ENCODE measurements at places on chromosomes 3 and 15. TPM values are rescaled to one million over a fixed set of nuclear protein-coding genes. Genes with fewer than 3 reads are reported as not detected.
A peak's percentile ranks its signal among the peaks of the same experiment; 100 is the strongest.

PCSK6 gene
- total RNA-seq, result 2.7 TPM

GPR62 gene
- total RNA-seq, result not detected

PTH1R gene
- total RNA-seq, result not detected

DLEC1 gene
- not detected for total RNA-seq

CLDN18 gene
- not detected for total RNA-seq

BFSP2 gene
- total RNA-seq, result not detected

CCR2 gene
- not detected for total RNA-seq

IMPG2 gene
- 0.17 TPM for total RNA-seq

MINAR1 gene
- total RNA-seq, result 0.63 TPM

GSK3B gene
- total RNA-seq, result 55.8 TPM

PPARG gene
- total RNA-seq, result 208 TPM

CCR9 gene
- not detected for total RNA-seq

CTXN2 gene
- total RNA-seq, result not detected

CX3CR1 gene
- not detected for total RNA-seq

GOLGA8T gene
- not detected for total RNA-seq

GRCh38 chr15:52653431-52653964 is 25.7 kb downstream of the ATOSA start:
- peak; percentile 83 for DNase-seq

GRCh38 chr3:71724584-71725270 is 475 bp downstream of the EIF4E3 start:
- DNase-seq, result peak; percentile 23

- no peak for DNase-seq
Measured at GRCh38 chr15:51625236-51625635, 2.7 kb upstream of the DMXL2 start.

DNA sequence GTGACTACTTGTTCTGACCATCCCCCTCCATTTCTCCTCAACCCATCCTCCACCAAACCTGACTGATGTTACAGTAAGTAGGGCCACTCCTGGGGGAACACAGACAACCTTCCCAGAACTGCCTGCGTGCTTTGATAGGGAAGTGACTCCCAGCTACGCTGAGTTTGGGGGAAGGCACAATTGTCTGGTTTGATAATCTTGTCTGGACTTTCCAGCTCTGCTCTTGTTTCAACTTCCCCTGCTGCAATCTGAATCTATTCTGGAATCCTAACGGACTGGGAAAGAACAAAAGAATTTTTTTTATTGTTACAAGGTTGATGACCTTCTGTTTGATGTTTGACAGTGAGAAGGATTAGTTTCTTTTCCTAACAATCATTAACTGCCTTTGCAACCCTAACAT is 895.6 kb downstream of the ROBO1 start:
- no peak for DNase-seq

DNA sequence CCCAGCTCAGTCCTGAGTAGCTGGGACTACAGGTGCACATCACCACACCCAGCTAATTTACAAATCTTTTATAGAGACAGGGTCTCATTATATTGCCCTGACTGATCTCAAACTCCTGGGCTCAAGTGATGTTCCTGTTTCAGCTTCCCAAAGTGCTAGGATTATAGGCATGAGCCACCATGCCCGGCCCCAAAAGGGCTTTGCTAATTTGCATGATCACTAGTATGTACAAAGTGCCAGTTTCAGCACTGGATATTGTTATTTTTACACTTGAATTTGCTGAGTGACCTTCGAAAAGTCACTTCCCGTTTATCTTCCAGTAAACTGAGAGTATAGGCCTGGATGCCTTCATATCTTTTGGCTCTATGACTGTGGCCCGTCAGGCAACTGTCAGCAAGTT is 12.2 kb downstream of the CLN6 start:
- no peak for DNase-seq

- peak; percentile 87 for DNase-seq
Measured at GRCh38 chr3:161851941-161852566, 355.4 kb downstream of the OTOL1 start.

DNA sequence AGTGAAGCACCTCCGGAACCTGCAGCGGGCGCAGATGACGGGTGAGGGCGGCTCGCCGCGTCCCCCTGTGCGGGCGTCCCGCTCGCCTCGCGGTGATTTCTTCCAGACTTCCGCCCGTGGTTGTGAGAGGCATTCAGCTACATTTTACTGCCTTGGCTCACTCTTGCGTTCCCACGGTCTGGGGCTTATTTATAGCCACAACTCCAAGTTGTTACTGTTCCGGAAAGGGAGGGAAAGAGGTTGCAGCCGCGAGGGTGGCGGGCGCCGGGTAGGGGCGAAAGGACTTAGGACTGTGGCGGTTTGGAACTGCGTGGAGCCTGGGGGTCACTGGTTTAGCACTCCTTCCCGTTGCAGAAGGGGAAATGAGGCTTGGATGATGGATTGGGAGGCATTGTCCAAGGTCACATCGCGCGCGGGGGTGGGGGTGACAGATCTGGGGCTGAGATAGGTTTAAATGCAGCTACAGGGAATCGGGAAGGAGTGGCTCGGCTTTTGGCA is 1.1 kb downstream of the HES1 start:
- DNase-seq, result peak; percentile 55

DNA sequence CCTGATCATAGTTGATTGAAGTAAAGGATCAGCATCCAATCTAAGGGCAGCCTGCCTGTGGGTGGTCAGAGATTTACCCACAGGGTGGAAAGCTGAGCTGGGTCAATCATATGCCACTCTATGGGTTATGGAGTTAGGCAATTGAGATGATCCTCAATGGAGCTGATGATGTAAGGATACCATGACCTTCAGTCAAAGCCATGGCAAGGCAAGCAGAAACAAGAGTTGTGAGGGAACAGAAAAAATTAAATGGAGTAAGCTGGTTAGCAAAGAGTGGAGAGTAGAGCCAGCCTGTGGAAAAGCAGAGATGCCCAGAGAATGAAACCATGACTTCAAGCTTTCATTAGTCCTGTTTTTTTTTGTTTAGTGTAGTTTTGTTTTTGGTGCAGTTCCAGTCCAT is 5.7 kb upstream of the IQGAP1 start:
- no peak for DNase-seq

- DNase-seq, result no peak
Measured at GRCh38 chr3:23960649-23961048, 15.6 kb downstream of the NR1D2 start.

GRCh38 chr15:62787401-62787800 is 255.1 kb upstream of the TPM1 start:
- no peak for DNase-seq

GRCh38 chr15:60673918-60674558 is 195.1 kb upstream of the ICE2 start:
- peak; percentile 80 for DNase-seq

GRCh38 chr3:29283231-29284119 is 2.6 kb downstream of the RBMS3 start:
- no peak for DNase-seq

GRCh38 chr3:20849975-20850374 is 664.0 kb upstream of the SGO1 start:
- DNase-seq, result no peak

- DNase-seq, result no peak
Measured at GRCh38 chr15:89026167-89026566, 62.1 kb upstream of the ABHD2 start.

GRCh38 chr3:173753593-173753992 is 356.0 kb downstream of the NLGN1 start:
- DNase-seq, result no peak

- peak; percentile 57 for DNase-seq
Measured at GRCh38 chr15:29788433-29789034, 33.7 kb downstream of the TJP1 start.

DNA sequence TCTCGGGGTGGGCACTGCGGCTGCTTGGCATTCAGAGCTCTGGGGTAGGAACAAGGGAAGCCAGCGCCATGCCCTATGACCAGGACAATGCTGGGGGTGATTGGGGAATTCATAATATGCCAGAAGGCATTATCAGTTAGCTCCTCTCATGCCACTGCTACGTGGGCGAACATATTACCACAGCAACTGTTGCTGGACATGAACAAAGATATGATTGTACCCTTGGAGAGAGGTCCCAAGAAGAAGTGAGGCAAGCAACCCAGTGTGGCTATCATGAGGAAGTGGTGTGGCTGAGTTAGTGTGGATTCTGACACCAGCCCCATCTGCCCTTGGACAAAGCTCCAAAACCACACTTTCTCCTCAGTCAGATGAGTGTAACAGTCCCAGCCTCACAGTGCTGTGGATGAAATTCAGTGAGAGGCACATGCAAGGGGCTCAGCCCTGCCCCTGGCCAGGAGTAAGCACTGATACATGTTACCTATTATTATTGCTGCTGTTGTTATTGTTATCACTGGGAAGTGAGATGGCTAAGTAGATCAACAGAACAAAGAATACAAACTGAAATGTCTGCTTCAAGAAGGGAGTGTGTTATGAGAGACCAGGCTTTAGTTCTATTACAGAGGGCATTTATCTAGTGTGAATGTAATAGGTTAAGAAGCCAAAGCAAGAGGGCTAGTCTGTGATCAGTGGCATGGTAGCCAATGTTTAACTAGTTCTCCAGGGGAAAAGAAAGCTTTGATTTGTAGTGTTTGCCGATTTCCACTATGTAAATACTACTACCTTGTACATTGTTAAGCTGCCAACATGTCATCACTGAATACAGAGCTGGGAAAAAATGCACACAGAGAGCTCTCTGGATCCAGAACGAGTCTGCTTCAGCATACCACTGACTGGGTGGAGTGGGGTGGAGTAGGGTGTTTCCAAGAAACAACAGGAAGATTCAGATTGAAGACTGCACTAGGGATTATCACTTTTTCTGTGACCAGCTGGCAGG is 222.3 kb upstream of the EIF1B start:
- DNase-seq, result peak; percentile 9

DNA sequence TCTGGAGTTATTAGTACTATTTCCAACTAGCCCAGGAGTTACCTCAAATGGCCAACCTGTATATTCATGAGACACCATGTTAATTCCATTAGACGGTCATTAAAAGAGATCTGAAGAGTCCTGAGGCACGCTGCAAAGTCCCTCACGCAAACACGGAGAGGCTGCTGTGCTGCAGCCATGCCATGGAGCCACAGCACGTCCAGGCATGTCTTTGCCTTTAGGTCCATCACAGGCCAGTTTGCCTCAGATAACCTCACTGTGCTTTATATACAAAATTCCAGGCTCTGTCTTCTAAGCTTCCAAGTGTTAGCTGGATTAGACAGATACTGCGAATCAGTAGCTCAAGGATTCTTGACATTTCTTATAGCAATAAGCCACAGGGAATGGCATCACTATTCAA is 9.8 kb upstream of the PLAAT1 start:
- DNase-seq, result no peak

GRCh38 chr3:190205739-190206138 is 85.0 kb upstream of the P3H2 start:
- DNase-seq, result peak; percentile 53

- DNase-seq, result no peak
Measured at GRCh38 chr3:194272861-194273742, 78.0 kb downstream of the CPN2 start.

- no peak for DNase-seq
Measured at GRCh38 chr3:122409446-122409845, 6.4 kb downstream of the WDR5B start.

DNA sequence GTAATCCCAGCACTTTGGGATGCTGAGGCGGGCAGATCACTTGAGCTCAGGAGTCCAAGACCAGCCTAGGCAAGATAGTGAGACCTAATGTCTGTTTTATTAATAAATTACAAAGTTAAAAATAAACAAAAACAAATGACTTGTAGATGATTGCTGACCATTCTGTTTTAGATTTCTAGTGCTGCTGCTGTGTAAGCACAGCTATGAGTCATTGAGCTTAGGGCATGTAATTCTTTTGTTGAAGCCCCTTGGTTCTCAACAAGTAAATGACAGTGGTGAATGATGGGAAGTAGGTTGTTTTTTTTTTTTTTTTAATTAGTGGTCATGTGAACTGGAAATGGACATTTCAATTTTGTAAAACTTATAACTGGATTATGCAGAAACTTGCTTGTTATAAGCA is 63.3 kb downstream of the LEO1 start:
- peak; percentile 28 for DNase-seq

DNA sequence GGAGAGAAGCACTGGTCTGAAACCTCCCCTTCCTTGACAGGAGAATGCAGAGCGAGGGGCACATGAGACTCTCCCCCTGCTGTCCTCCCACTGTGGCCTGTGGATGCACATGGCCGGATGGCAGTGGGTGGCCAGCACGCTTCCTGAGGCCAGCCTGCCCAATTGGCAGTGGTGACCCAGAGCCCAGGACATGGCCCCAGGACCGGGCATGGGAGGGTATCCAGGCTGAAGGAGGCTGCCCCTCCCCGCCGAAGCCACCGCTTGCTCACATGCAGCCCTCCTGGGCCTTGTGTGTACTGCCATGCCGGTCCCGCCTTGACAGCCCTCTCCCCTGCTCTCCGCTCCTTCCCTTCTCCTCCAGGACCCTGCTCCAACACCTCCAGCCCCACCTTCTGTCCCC is 100.9 kb downstream of the MEGF11 start:
- DNase-seq, result no peak

GRCh38 chr3:152671446-152672319 is 163.2 kb upstream of the P2RY1 start:
- DNase-seq, result no peak

DNA sequence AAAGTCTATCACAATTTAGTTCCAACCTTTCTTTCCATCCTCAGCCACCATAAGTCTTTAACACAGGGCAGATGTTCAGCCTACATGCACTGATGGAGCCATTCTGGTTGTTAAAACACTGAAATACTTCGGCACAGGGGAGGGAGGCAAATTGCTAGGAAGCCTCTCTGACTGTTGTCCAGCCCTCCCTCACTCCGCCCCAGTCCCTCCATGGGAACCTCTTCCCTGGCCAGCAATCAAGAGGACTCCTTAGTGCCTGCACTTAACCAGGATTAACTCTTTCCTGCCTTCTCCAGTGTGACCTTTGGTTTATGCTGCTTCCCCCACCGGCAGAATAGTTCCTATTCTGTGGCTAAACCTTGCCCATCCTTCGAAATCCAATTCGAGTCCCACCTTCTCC is 47.0 kb upstream of the USP3 start:
- no peak for DNase-seq

GRCh38 chr15:68620721-68621527 is 42.1 kb downstream of the CORO2B start:
- DNase-seq, result no peak
